Astrocyte of the hippocampus (primary cell): ENCODE measurements at places on chromosomes 3 and 15.

GRCh38 chr15:68409736-68410370 is 22.1 kb downstream of the ITGA11 start:
- DNase-seq, result no peak

DNA sequence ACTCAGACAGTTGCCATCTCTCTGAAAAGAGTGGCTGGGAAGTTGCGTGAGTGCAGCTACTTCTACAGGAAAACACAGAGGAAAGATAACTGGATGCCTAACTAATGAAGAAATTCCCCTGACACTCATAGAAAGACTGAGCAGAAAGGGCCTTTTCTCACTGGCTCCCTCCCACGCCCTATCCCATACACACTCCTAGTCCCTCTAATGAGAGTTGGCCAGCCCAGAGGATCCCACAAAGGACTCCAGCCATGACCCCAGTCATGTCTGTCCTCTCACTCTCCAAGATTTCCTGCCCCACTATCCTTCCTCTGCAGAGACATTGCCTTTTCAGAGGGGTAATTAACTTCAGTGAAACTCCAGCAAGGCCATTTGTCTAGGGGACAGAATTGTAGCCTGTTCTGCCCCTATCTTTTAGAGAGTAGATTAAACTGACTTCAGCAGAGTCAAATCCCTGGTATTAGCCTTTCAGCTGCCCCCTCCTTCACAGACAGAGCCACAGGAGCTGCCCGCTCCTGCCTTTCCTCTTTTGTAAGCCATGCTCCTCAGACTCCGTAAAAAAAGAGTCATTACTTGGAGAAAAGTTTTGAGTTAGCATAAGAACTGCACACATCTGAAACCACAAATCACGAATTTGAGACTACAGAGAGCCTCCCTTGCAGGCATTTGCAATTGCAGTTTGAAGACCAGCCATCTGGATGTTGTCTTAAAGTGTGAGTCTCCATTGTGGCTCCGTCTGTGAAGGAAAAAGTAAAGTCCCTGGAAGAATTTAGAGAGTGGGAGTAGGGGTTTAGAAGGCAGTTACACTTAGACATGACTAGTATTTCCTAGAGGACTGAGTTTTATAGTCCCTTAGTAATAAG is 129.1 kb upstream of the SEMA6D start:
- DNase-seq, result peak; percentile 4

- DNase-seq, result no peak
Measured at GRCh38 chr15:34011481-34011880, 27.5 kb downstream of the AVEN start.

DNA sequence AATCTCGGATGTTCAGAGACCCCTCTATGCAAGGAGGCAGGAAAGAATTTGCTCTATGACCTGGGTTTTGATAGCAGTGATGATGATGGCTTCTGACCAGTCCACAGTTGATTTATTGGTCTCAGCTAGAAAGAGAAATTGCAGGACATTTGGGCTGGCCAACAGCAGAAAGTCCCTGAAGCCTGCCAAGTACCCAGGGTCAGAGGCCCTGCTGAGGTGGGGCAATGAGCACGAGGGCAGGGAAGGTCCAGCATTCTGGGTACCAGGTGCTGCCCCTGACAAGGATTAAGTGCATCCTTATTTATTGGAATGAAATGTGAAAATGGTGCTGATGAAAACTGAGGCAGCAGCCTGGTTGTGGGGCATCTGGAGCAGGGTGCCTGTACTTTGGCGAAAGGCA is 19.8 kb downstream of the C3orf62 start:
- DNase-seq, result no peak

DNA sequence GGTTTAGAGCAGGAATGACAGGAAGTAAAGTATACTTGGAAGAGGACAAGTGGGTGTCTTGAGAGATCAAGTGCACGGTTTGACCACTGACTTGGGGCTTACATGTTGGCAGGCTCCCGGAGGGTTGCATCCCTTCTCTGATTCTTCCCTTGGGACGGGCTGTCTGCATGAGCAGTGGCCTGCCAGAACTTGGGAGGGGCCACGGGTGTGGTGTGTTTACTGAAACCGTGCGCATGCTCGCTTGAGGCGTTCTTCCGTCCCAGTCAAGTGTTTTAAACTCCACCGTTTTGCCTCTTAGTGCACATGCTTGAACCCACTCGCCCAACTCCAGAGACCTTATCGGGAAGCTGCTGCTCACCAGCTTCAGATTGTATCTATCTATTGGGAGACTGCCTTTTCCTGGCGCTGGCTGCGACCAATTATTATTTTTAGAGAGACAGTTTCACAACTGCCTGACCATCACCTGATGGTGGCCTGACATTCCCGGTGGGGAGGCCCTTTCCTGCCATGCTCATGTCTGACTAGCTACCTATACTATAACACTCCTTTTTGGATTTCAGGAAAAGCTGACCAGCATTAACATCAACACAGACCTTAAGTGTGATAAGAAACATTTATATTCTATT is 14.9 kb upstream of the C3orf22 start:
- DNase-seq, result no peak
